ENCODE measurements at places on chromosomes 3 and 15.

GRCh38 chr3:160531311-160531710 lies 34.1 kb downstream of the KPNA4 start:
- DNase-seq: no peak

DNA sequence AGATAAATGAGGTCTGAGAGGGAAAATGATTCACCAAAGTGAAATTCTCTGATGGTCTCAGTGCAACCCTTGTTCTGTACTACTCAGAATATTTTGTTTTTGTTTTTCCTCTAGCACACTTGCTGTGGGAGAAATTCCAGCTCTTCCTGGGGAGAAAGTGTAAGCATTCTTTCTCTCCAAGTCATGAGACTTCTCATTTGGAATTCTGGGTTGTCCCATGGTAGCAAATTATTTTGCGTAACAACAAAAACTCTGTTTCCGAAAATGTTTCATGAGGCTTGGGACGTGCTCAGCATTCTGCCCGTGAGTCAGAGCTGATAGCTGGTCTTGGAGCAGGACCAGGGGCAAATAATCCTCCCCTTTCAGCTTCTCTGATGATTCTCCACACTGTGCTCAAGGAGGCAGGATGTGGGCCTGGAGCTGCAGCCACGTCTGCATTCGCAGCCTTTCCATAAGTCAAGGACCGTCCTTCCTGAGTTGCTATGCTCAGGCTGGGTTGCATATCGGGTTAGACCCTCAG lies 70.3 kb downstream of the SENP2 start:
- no peak for DNase-seq

DNA sequence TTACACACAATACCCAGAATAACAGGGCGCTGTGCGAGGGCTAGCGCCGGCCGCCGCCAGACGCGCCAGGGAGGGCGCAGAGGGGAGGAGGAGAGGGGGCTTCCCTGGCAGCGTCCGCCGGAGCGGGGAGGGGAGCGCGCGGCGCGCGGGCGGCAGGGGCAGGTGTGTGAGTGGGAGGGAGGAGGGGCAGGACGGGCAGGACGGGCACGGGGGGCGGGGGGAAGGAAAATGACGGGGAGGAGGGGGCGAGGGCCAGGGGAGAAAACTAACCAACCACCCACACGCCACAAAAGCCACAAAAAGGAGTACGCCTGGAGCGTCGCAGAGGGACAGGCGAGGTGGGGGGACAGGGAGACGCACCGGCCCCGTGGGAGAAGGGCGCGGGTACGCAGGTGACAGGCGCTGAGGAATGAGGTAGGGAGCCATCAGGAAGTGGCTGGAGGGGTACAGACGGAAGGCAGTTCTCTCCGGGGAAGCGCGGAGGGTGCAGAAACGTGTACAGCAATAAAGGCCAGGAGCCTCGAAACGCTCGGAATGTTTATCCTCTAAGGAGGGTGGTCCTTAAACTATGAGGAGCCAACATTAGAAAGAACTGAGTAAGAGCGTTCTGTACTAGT lies 610 bp upstream of the SATB1 start:
- peak; percentile 62 for DNase-seq

- DNase-seq: no peak
Measured at GRCh38 chr3:154029926-154030325, 91.3 kb upstream of the ARHGEF26 start.

- DNase-seq: no peak
Measured at GRCh38 chr3:135739779-135740178, 225.7 kb upstream of the PPP2R3A start.

DNA sequence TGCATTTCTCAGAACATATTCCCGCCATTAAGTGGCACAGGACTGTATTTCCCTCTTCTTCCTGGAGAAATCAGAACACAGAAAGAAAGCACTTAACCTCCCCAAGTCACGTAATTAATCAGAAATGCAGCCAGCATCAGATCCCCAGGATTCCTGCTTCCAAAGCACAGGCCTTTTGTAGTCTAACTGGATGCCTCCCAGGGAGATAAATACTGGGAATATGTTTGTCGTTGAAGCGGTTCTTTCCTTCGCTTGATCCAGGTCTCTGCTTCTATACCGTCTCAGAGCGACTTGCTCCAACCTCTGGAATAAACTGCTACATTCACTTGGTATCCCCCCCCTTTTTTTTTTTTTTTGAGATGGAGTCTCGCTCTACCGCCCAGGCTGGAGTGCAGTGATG lies 198.6 kb downstream of the KBTBD8 start:
- DNase-seq: no peak

- DNase-seq: no peak
Measured at GRCh38 chr15:45157974-45158373, 28.2 kb downstream of the DUOX1 start.

GRCh38 chr15:32803631-32804030 lies 85.8 kb downstream of the GREM1 start:
- no peak for DNase-seq

GRCh38 chr3:171348121-171348520 lies 112.1 kb downstream of the TNIK start:
- DNase-seq: no peak

GRCh38 chr3:162302983-162303624 lies 806.5 kb downstream of the OTOL1 start:
- DNase-seq: no peak

Data from HL-60 (cell line).